NCI-H748 treated with DMSO at 0.1 percent for 48 hours (cell line): ENCODE measurements at places on chromosomes 3 and 15.

- DNase-seq, result no peak
Observed at GRCh38 chr3:123338620-123339061, 110.2 kb downstream of the ADCY5 start.

DNA sequence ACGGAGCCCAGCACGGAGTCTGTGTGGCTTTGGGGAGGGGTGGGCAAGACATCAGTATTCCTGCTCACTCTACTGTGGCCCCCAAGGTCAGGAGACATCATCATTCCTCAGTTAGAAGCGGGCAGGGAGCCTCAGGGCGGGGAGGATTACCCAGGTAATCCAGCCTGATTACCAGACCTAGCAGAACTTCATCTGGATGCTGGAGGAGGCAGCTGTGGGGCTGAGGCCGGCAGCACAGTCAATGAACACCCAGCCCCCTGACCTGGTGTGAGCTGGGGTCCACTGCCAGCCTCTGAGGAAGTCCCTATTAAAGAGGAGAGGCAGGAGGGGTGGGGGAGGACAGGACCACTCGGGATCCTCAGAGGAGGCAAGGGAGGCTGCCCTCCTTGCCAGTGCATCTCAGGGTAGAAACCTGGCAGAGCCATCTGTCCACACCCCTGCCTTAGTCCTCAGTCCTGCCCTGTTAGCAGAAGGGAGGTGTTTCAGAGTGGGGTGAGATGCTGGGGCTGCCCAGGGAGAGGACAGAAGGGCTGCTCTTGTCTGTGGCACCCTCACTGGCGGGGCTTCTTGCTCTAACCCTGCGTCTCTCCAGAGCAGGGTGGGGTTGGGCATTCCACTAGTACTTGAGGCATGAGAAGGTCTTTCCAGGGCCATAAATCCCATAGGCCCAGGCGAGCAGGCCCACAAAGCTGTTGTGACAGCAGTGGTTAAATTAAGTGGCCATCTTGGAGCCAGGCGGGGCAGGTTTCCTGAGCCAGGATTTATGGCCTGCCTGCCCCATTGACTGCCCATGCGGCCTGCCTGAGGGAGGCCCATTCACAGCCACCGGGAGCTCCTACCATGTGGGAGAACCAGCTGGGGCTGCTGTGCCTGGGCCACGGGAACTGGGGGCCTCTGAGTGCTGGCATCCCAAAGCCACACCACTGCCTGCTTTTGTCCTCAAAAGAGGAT, 82.1 kb downstream of the LINGO1 start:
- no peak for DNase-seq

DNA sequence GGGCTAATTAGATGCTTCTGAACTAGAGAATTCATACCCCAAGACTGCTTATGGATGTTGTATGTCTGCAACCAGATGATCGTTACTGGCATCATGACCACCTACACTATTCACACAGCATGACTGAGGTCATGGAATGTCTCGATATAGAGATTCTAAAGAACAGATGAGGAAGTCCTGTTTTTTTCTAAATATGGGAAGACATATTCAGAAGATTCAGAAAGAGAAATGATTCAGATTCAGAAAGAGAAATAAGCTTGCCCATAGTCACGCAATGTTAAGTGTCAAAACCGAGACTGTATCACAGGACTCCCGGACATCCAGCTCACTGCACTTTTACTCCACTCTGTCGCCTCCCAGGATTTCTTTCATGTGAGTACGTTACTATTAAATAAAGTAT, 136.2 kb downstream of the TPRG1 start:
- no peak for DNase-seq

- DNase-seq, result no peak
Observed at GRCh38 chr3:71051893-71052687, 531.4 kb downstream of the FOXP1 start.

GRCh38 chr3:151795276-151795675, 18.6 kb upstream of the AADAC start:
- DNase-seq, result no peak

- no peak for DNase-seq
Observed at GRCh38 chr3:99953596-99953995, 135.9 kb downstream of the CMSS1 start.

GRCh38 chr3:115248274-115248673, 101.2 kb upstream of the ZBTB20 start:
- no peak for DNase-seq

GRCh38 chr15:88987591-88987933, 74.4 kb upstream of the MFGE8 start:
- no peak for DNase-seq

- DNase-seq, result no peak
Observed at GRCh38 chr3:125052624-125053303, 3.0 kb downstream of the HEG1 start.

DNA sequence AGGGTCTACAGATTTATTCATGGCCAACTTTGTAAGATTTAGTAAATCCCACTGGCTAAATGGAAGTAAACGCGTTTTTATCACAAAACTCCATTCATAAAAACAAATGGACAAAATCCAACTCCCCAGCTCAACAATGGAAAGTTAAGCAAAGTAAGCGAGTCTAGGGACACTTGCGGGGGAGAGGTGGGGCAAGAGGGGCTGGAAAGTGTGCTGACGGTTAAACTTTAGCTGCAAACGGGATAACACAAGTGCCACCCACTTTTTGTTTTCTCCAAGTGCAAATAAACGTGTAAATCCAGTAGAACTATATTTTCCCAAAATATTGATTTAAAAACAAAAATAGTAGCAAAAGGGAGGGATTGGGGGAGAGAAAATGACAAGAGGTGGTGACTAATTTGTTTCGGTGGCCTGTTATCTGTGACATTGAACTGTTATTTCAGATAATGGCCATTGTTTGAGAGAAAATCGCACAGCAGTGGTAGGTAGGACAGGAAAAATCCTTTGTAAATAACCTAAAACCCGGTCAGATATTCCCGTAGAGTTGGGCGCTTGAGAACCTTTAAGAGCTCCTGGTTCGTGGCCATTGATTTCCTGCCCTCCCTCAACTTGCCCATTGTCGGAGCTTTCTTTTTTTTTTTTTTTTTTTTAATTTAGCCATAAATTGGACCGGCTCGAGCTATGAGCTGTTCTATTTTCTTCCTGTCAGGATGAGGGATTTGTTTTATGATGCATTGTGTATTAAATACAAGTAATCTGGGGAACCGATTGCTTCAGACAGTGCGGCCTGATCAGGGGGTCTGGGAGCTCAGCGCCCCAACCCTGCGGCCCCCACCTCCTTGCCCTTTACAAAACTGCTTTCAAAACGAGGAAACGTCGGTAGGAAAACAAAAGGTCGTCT, 514.8 kb downstream of the MECOM start:
- no peak for DNase-seq

GRCh38 chr15:56640549-56640948, 92.8 kb downstream of the ZNF280D start:
- DNase-seq, result no peak

GRCh38 chr3:42116466-42116865, 25.3 kb downstream of the TRAK1 start:
- no peak for DNase-seq

GRCh38 chr15:39860200-39860599, 59.9 kb downstream of the GPR176 start:
- DNase-seq, result no peak

DNA sequence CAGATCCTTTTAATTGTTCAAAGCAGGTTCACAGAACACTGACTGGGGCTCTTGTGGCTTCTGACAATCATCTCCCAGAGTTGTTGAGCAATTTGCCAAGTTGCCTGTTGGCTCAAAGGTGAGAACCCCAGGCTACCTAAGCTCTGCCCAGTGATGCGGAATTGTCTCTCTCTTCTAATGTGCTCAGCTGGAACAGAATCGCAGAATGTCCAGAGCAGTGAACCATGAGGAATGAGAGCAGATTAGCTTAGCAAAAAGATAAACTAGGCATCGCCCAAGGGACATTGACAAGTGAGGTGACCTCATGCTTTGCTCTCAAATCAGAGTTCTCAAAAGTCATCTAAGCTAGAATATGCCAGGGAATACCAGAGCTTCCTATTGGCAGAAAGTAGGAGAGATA, 148.1 kb downstream of the WDR76 start:
- DNase-seq, result no peak

GRCh38 chr15:46778876-46779275, 938.4 kb upstream of the SEMA6D start:
- no peak for DNase-seq

- DNase-seq, result no peak
Observed at GRCh38 chr3:157398598-157398997, 38.1 kb upstream of the PTX3 start.

- no peak for DNase-seq
Observed at GRCh38 chr3:133138017-133138416, 99.8 kb downstream of the TMEM108 start.

DNA sequence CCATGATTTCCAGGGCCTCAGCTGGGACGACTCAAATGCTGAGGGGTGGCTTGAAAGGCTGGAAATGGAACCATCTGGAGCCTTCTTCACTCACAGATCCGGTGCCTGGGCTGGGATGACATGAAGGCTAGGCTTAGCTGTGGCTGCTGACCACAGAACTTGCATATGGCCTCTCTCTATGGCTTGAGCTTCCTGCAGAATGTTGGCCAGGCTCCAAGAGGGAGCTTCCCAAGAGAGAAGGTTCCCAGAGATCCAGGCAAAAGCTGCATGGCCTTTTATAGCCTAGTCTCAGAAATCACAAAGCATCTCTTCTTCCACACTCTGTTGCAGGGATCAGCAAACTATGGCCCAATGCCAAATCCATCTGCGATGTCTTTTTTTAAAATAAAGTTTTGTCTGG, 44.8 kb downstream of the GATM start:
- no peak for DNase-seq

DNA sequence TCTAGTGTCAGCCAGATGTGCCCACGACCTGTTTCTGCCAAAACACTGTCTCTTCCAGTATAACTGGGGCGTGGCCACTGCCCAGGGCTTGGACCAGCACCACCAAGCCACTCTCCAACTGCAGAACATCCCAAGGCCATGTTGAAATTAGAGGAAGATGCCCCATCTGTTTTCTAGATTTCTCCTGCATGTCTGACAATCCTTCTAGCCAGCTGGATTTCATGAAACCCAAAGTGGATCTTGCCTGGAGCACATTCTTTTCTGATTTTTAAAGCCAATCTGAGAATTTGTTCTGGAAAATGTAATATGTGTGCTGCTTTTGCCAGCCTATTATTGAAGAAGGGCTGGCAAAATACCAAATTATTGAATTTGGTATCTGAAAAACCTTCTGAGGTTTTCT, 182.5 kb downstream of the SLCO3A1 start:
- DNase-seq, result no peak

GRCh38 chr15:73691396-73691795, 7.2 kb downstream of the CD276 start:
- no peak for DNase-seq

- no peak for DNase-seq
Observed at GRCh38 chr15:95839367-95839782, 491.1 kb upstream of the NR2F2 start.
